CD4-positive, alpha-beta memory T cell (primary cell): ENCODE measurements at places on chromosomes 4 and X.

- DNase-seq = no peak
Observed at GRCh38 chr4:5928274-5928673, 35.4 kb upstream of the CRMP1 start.

- no peak for DNase-seq
Observed at GRCh38 chr4:61933527-61933926, 733.4 kb downstream of the ADGRL3 start.

GRCh38 chr4:162838671-162839070 lies 328.0 kb downstream of the NAF1 start:
- DNase-seq = no peak

- DNase-seq = no peak
Observed at GRCh38 chrX:1384658-1385252, 7.2 kb downstream of the SLC25A6 start.

DNA sequence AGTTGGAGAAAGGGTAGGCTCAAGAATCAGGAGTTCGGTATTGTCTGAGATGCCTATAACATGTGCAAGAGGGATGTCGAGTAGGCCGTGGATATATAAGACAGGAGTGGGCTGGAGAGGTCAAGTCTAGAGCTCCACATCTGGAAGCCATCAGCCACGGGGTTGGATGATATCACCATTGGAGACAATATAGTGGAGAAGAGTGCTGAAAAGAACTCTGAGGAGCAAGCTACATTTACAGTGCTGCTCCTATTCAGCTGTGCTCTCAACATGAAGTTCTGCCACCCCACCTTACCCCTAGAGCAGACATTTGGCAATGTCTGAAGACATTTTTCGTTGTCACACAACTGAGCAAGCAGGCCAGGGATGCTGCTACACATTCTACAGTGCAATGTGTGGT lies 20.9 kb upstream of the PLAC1 start:
- DNase-seq = no peak

DNA sequence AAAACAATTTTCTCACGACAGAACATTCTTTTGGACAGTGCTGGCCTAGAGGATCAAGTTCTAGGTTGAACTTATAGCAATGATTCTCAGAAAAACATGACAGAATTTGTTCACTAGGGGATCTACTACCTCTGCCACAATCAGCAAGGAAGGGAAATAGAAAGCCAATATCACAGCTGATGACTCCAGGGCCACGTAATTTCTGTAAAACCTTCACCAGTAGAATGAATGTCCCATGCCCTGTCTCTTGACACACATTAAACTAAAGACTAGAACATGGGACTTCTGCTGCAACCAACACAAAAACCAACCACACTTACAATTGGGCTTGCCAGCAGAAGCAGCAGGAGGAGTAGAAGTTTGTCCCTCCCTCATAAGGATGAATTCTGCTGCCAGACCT lies 86.0 kb upstream of the NPFFR2 start:
- no peak for DNase-seq

GRCh38 chr4:123624959-123625358 lies 228.4 kb downstream of the SPRY1 start:
- no peak for DNase-seq

DNA sequence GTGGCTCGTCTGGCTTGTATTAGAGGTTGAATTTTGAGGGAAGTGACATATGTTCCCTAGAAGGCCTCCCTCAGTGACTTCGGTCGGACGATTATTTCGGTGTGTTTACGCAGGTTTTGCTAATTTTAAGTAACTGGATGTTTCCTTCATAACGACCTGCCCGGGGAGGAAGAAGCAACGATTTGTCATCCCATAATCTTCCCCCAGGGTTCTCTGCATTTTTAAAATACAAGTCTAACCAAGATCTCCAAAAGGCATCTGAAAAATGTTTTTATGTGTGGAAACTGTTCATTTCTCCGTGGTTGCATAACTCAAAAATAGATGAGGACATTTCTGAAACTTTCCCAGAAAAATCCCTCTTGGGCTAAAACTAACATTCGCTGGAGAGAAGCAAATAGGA lies 195.4 kb downstream of the SHOX start:
- no peak for DNase-seq
